ENCODE measurements at places on chromosomes 16 and 17.

GRCh38 chr17:78735832-78736525, 46.1 kb downstream of the CYTH1 start:
- peak; percentile 50 for DNase-seq

- no peak for DNase-seq
Observed at GRCh38 chr16:51941412-51941811, 605.5 kb downstream of the TOX3 start.

DNA sequence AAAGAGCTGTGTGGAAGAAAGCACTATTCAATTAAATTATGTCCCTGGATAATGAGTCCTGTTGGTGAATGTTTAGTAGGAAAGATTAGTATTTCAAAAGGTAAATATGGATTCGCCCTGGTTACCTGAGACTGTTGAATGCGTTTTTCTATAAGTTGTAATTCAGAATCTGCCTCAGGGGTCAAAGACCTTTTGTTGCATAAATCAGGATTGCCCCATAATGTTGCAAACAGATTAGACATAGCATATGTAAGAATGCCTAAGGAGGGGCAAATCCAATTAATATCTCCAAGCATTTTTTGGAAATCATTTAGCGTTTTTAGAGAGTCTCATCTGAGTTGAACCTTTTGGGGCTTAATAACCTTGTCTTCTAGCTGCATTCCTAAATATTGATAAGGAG, 70.1 kb upstream of the ARL4D start:
- no peak for DNase-seq

- DNase-seq: no peak
Observed at GRCh38 chr16:11675561-11676511, 7.6 kb downstream of the SNN start.

DNA sequence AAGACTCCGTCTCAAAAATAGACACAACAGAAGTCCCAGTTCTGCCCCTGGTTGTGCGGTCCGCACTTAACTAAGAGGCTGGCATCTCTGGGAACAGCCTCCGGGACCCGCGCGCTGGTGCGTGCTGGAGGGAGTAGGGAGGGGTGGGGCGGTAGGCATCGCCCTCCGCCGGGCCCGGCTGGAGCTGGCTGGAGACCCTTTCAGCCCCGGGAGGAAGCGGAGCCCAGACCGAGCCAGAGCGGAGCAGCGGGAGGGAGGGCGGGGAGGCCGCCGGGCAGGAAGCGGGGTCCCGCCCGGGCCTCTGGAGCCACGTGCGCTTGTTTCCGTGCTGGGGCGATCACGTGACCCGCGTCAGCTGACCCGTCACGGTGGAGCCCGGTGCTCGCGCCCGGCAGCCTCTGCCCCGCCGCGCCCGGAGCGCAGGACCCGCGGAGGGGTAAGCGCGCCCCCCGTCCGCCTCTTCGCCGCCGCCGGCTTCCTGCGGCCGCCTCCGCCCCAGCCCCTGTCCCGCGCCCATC, at the start of gene WDR81:
WDR81 (plus strand) TSS at position 354 of the 518 bp plus-strand sequence. CDS start 256 bp downstream, outside the sequence.
- peak; percentile 90 for DNase-seq

DNA sequence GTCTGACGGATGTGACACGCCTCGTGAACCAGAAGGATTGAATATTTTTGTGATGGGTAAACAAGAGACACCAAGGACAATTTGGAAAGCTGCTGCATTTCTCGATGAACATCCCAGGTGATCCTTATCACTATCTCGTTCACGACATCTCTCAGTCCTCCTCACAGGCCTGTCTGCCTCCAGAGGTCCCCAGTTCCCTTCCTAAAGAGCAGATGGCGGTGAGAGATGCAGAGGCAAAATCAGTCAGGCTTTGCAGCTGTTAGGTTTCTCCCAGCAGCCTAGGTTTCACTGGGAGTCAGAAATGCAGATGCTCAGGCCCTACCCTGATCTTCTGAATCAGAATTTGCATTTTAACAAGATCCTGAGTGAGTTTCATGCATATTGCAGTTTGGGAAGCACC, 23.6 kb downstream of the SCPEP1 start:
- no peak for DNase-seq

DNA sequence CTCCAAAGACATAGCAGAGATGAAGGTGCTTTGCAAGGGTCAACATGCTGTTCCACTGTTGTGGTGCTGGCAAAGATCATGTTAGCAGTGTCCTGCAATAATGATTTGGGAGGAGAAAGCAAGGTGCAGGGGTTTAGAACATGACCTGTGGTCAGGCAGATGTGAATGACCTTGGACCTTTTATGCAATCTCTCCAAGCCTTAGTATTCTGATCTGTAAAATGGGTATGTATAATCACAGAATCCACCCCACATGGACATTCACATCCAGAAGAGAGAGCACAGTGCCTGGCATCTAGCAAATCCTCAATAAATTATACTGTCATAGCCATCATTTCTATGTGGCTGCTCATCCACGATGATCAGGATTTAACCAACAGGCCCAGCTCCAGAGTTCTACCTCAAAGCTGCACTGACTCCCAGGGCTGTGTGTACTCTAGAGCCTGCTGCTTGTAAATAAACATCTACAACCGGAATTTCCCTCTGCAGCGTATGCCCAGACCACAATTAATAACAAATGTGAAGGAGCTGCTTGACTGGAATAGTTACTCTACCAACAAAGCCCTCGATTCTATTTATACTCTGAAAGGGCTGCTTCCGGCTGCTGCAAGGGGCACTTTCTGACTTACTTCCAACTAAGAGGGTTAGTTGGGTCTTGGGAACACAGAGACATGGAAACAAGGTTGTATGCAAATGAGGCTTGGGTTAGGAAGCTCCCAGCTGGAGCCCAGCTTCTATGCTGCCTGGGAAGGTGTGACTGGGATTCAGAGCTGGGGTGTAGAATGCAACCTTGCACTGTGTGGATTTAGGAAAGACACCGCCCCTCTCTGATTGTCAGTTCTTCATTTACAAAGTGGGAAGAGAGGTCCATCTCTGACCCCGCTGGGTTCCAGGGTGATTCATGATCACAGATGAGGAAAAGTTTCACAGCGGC, 265.2 kb downstream of the XYLT1 start:
- DNase-seq: no peak

- DNase-seq: no peak
Observed at GRCh38 chr16:10501016-10501607, 79.3 kb downstream of the EMP2 start.

DNA sequence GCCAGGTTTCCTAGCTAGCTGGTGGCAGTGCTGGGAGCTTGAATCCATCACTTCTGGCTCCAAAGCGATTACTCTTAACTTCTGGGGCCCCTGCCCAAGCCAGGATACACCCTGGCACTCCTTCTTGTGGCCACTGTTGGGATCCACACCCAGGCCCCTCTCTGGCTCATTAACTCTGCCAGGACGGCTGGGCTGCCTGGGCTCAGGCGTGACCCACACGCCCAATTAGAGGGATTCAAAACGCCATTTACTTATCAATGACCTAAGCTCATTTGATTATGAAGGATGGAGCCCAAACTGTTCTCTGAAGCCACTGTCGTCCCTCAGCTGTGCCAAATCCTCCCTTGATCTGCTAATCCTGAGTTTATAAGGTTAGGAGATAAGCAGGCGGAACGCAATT, 79.7 kb upstream of the BRD7 start:
- DNase-seq: no peak

DNA sequence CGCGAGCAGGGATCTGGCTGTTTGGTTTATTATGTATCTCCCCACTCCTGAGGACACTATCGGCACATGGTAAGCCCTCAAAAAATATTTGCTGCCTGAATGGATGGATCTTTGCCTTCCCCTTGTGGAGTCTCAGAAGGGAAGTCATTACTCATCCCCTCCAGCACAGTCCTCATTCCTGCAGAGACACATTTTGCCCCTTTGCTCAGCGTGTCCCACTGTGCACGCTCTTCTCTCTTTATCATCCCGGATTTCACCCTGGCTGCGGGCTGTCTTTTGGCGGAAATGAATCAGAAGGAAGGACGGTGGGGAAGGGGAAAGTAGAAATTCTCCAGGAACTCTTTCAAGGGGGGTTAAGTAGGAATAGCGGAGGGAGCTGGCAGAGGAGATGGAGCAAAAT, 125.2 kb upstream of the CDC42EP4 start:
- no peak for DNase-seq

DNA sequence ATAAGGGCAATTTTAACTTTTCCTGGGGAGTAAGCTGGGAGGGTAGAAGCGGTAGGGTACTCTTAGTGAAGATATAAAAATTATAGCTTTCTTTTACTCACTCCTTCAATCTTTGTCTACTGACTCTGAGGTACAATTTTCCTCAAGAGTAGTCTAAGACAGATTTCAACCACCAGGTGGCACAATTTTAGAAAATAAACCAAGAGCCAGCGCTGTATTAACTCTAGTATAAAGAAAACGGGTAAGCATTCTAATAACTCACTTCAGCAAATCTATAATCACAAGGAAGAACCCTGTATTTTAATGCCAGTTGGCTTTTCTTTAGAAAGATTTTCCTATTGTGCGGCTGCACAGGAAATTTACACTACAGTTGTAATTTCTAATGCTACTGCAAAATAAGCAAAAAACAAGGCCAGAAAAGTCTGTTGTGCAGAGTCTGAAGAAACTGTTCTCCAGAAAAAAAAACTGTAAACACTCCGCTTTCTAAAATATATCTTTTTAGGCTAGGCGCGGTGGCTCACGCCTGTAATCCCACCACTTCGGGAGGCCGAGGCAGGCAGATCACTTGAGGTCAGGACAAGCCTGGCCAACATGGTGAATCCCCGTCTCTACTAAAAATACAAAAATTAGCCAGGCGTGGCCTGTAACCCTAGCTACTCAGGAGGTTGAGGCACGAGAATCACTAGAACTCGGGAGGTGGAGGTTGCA, 1.9 kb downstream of the CMC2 start:
- DNase-seq: peak; percentile 72

DNA sequence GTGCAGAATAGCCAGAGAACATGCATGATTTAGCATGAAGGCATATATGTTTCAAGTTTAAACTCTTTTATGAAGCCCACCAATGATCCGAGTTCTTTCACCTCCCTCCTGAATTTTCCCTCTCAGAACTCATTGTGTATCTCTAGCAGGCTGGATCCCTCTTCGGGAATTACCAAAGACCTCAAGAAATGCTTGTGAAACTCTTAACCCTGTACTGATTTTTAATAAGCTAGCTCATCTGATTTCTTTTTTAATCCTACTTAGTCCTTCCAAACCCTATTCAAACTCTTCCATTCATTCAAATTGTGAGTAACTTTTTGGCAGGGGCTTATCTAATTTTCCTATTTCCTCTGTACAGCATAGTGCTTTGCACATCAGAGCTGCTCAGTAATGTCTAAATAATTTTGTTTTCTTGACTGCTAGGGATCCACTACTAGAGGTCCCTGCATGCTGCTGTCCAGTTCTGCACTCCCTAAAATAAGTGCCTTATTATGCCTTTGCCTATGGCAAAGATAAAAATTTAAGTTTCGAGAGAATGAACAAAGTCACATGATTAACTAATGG, 723.8 kb downstream of the CDH11 start:
- no peak for DNase-seq

GRCh38 chr17:49266233-49266632, 35.6 kb upstream of the PHOSPHO1 start:
- no peak for DNase-seq

- DNase-seq: no peak
Observed at GRCh38 chr17:21495281-21495680, 119.1 kb downstream of the KCNJ12 start.

GRCh38 chr16:78133919-78134318, 34.5 kb downstream of the WWOX start:
- no peak for DNase-seq

GRCh38 chr16:15785386-15786059, 71.3 kb downstream of the MYH11 start:
- no peak for DNase-seq

DNA sequence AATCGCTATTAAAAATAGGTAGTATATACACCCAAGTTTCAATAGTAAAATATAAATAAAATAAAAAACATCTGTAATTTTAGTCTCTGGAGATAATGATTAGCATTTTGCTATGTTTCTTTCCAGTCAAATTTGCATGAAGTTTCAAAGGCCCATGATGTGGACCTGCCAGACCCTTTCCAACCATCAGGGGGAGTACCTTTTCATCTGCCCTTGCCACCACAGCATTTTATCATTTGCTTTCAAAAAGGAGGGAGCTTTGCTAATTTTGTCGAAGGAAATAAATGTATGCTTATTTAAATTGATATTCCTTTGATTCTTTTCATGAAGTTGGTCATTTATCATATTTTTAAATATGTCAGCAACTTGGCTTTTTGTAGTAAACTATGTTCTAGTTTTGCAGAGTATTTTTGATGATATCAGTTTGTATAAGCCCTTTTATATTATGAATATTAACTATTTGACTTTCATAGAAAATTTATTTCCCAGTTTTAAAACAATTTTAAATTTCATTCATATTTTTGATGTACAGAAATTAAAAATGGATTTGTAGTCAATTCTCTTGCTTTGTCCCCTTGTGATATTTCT, 115.2 kb upstream of the NETO2 start:
- peak; percentile 29 for DNase-seq

DNA sequence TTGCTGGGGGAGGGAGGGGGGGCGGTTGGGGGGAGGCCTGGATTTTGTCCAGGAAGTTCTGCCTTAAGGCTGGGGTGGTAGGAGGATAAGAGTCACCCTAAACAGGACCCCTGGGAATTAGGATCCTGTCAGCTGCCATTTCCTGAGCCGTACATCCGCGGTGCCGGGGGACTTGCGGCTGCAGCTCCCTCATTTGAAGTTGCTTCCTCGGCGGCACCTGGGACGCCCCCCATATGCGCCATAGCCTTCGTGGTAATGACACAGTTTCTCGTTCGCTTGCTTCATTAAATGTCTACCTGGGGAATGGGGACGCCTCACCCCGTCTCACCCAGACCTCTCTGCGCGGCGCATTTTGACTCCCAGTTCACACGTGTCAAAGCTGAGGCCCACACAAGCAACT, 55.1 kb upstream of the PABPN1L start:
- DNase-seq: no peak

DNA sequence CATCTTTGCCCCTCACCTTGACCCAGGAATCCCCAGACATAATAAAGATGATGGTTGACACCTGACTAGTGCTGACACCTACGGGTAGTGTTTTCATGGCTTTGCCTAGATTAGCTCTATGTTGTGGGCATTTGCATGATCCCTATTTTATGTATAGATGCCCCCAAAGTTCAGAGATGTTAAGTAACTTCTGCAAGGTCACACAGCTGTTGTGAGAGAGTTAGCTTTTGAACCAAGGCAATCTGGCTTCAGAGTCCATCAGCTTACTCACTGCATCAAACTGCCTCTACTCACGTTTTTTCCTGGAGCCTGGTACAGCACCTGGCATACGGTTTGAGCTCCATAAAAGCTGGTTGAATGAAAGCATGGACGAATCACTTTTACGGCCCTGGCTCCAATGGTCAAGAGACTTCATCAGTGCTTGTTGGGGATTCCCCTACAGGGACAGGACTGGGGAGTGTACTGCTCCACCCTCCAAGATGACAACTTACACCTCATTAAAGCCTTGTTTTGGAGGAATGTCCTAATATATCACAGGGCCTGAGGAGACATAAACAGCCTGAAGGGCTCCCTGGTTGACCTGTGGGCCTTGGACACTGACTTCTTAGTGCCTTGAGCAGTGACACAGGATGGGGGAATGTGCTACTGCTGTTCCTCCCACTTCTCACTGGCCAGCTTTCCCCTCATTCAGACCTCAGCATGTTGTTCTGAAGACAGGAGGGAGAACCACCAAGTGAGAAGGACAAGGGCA, 193.2 kb upstream of the ASIC2 start:
- no peak for DNase-seq

Data from activated CD4-positive, alpha-beta T cell treated with anti-CD3 and anti-CD28 coated beads, Interleukin-2, Interleukin-6, amounts not matched to agents 100 ng/mL and 50 ng/mL, durations not matched to agents 16 hours and 8 hours (primary cell).